ENCODE measurements at places on chromosomes 16 and 17. TPM values are rescaled to one million over a fixed set of nuclear protein-coding genes. Genes with fewer than 3 reads are reported as not detected.

Gene PMP22
- total RNA-seq = 103 TPM

DNA sequence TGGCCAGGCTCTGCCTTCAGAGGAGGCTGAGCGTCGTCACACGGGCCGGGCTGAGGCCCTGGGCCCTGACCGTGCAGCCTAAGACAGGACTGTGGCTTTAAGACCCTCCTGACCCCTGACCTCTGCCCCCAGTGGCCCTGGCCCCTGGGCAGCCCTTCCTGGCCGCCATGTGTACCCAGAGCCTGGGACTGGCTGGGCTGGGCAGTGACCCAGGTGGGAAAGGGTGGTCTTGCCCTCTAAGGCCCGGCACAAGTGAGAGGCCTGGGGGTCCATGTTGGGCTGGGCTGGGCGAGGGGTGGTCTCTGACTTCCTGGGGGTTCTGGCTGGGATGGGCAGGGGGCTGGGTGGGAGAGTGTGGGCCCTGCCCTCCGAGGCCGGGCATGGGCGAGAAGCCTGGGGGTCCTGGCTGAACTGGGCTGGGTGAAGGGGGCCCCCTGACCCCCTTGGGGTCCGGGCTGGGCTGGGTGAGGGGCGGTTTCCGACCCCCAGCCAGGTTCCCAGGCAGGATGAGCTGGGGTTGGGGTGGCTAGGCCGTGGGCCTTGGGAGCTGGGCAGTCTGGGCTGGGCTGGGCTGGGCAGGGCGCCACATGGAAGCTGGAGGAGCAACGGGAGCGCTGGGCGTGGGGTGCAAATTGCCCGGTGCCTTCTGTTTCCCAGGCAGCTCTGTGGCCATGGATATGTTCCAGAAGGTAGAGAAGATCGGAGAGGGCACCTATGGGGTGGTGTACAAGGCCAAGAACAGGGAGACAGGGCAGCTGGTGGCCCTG is at the start of gene CDK3:
CDK3 (plus strand) TSS at position 101 of the 767 bp plus-strand sequence; CDS start at position 672, 571 bp downstream.
- H3K36me3 ChIP-seq = peaks cover 18% of the 10 kb centered on the region
- no peak within 1 kb of the TSS for H3K27ac ChIP-seq
- DNase-seq = no peak
- peaks cover 36% of the 10 kb centered on the region for H3K4me1 ChIP-seq

- no peaks in the 10 kb centered on the region for H3K27me3 ChIP-seq
- no peaks in the 10 kb centered on the region for H3K4me1 ChIP-seq
- H3K27ac ChIP-seq = no peak overlapping the region
- no peak for DNase-seq
- H3K36me3 ChIP-seq = peaks cover 79% of the 10 kb centered on the region
Measured at GRCh38 chr17:36495076-36495578, 8.6 kb downstream of the ZNHIT3 start.

Gene RAB40B
- total RNA-seq = 30.9 TPM

DNA sequence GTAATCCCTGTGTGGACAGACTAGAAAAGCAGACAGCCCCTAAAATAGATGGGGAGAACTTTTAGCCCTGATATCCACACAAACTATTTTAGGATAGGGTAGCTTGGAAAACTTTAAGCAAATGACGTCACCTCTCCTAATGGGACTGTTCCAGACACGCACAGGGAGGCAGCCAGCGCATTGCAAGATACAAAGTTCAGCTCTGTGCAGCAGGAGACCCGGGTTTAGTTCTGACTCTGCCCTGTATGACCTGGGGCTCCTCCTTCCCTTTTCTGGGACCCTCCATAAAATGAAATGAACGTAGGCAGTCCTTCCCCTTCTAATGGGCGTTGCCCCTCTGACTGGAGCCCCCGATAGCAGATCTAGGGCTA is 6.3 kb downstream of the ZNF689 start:
- H3K4me1 ChIP-seq = no peaks in the 10 kb centered on the region
- no peak overlapping the region for H3K27ac ChIP-seq
- H3K36me3 ChIP-seq = peaks cover 63% of the 10 kb centered on the region
- H3K4me3 ChIP-seq = no peak overlapping the region

GRCh38 chr17:43021741-43022512 is at the start of gene VAT1:
Gene VAT1 (minus strand): TSS chr17:43022385. CDS start chr17:43022322, 63 bp downstream.
- H3K27ac ChIP-seq = peak within 1 kb of the TSS; percentile 82
- H3K4me3 ChIP-seq = peak within 1 kb of the TSS; percentile 91
- peaks cover 31% of the 10 kb centered on the region for H3K36me3 ChIP-seq
- peaks cover 44% of the 10 kb centered on the region for H3K4me1 ChIP-seq
- peak; percentile 86 for DNase-seq
- peaks cover 4% of the 10 kb centered on the region for H3K27me3 ChIP-seq

Gene TMEM231
- 1.9 TPM for total RNA-seq

GRCh38 chr17:74807925-74808324 is 31.8 kb upstream of the NAT9 start:
- 0 out of 2 replicates have a peak, but pooled peaks cover 3% of the 10 kb centered on the region for H3K4me1 ChIP-seq
- H3K27ac ChIP-seq = no peak overlapping the region
- DNase-seq = no peak

Gene SNN
- 11.5 TPM for total RNA-seq

DNA sequence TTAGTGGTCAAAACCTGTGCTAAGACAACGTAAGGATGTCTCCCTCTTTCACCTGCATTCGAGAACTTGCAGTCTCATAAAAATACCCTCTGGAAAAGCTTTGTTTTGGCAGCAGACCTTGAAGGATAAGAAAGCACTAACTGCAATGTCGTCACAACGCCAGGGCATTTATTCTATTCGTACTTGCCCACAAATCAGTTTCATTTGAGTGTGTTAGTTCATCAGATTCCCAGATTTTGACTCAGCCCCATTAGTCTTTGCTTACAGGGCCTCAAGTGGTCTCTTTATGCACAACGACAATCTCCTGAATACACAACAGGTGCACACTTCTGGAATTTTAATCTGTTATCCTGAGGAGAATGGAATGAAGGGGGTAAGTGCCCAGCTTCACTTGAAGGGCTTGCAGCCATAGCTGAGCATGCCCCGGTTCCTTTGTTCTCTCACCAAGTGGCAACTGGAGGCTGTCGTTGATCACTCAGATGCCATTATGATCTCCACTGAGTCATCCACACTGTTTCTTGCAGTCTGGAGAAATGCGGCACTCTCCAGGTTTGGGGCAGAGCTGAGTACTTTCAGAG is 58.8 kb downstream of the CLEC19A start:
- no peaks in the 10 kb centered on the region for H3K36me3 ChIP-seq
- no peaks in the 10 kb centered on the region for H3K4me1 ChIP-seq
- no peak overlapping the region for H3K27ac ChIP-seq
- DNase-seq = no peak
- H3K4me3 ChIP-seq = no peak overlapping the region

Gene GUCY2D
- not detected for total RNA-seq

DNA sequence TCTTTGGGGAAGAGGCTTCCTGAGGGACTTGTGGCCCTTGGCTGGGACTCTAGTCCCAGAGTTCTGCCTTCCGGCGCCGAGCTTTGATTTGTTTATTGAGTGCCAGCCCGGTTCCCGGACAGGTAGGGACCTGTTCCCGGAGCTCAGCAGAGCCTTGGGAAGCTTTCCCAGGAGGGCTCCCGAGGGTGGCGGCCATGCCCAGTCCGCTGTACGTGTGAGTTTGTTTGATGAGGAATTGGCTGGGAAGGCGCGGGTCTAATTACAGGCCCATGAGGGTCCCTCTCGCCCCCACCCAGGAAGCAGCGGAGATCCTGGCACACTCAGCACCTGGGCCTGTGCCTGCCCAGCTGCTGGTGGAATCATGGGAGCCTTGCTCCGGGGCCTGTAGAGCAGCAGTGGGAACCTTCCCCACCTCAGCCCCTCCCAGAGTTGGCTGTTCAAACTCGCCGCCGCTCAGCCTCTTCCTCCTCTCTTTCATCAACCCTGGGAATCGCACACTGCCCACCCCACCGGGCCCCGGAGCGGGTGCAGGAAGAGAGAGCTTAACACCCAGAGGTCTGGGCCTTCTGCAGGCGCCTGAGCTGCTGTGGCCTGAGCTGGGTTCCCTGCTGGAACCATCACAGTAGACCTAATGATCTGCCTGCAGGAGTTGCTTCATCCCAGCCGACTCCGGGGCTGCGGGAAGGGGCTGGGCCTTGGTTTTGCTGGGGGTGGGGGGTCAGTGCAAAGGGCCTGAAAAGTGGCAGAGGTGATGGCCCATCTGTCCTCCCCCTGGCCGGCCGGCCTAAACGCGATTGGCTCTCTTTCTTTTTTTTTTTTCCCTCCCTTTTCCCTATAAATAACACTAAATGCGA is 313.7 kb downstream of the SEC14L1 start:
- no peak for DNase-seq
- H3K27ac ChIP-seq = peak overlapping the region; percentile 50
- H3K36me3 ChIP-seq = peaks cover 22% of the 10 kb centered on the region
- H3K27me3 ChIP-seq = no peaks in the 10 kb centered on the region
- H3K4me1 ChIP-seq = peaks cover 85% of the 10 kb centered on the region

DNA sequence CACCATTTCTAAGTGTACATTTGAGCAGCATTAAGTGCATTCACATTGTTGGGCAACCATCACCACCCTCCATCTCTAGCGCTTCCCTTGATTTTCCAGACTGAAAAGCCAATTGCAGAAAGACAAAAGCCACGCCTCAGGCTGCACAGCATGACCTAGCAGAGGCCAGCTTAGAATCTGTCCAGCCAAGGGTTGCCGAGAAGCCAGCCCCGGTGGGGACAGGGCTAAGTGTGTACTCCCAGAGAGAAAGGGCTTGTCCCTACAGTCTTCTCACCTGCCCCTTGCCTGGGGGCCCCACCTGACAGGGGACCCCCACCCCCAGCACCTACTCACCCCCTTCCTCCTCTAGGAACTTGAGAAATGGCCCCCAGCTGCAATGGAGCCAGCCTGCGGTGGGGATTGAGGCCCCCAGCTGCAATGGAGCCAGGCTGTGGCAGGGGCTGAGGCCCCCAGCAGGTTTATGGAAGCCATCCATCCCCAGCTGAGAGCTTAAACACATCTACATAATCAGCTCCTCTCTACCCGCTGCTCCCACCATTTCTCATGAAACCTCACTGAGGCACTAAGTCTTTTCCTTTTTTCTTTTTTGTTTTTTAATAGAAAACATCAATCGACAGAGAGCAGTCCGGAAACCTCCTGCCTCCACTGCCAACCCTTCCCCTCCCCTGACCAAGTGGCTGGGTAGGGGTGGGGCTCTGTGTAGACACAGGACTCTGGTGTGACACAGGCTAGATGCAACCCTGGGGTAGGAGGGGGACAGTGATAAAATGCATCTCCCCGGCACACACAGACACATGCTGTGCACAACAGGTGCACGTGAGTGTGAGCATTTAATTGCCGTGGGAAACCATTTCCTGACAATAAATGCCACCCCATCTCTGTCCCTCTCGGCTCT is 77.9 kb downstream of the CCT6B start:
- H3K27me3 ChIP-seq = no peaks in the 10 kb centered on the region
- H3K4me3 ChIP-seq = no peak overlapping the region
- no peaks in the 10 kb centered on the region for H3K36me3 ChIP-seq
- no peak overlapping the region for H3K27ac ChIP-seq

GRCh38 chr16:10339777-10340732 is 45.8 kb upstream of the ATF7IP2 start:
- no peak for DNase-seq
- no peaks in the 10 kb centered on the region for H3K36me3 ChIP-seq
- no peaks in the 10 kb centered on the region for H3K4me1 ChIP-seq
- no peaks in the 10 kb centered on the region for H3K27me3 ChIP-seq
- H3K4me3 ChIP-seq = no peak overlapping the region
- H3K27ac ChIP-seq = no peak overlapping the region

DNA sequence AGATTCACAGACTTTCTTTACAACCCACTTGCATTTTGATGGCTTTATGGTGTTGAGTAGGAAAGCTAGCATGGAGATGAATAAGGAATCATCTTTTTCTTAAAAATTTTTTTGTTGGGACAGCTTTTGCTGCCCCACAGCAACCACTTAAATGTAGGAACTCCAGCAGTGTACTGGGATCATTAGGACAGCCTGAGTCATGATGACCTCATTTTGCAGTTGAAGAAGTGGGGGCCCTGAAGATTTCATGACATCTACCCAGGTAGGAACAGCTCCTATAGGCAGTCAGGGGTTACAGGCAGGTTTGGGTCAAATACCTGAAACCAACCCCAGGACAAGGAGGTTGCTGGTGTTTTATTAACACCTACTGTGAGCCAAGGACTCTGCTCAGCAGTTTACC is 2.1 kb downstream of the METTL22 start:
- no peak overlapping the region for H3K4me3 ChIP-seq
- H3K27ac ChIP-seq = no peak overlapping the region
- 0 out of 2 replicates have a peak, but pooled peaks cover 2% of the 10 kb centered on the region for H3K27me3 ChIP-seq

DNA sequence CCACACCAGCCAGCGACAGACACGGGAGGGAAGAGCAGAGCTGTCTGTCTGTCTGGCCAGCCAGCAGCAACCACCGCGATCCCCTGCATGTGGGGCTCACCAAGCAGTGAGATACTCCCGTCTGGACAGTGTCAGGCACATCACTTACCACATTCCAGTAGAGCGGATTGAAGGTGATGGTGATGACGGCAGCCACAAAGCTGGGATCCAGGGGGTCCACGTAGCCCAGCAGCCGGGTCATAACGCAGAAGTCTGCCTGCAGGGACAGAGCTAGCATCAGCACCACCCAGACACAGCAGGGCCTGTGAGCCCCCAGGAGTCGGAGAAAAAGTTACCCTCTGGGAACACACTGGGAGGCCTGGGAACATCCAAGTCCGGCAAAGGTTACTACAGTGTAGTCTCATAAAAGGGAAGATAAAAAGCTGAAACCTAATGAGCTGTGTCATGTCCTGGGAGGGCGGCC is 14.7 kb downstream of the PEMT start:
- H3K4me1 ChIP-seq = no peaks in the 10 kb centered on the region
- H3K27me3 ChIP-seq = no peaks in the 10 kb centered on the region

Gene NAT9
- 61.3 TPM for total RNA-seq

- H3K27ac ChIP-seq = no peak overlapping the region
- no peaks in the 10 kb centered on the region for H3K36me3 ChIP-seq
- H3K27me3 ChIP-seq = no peaks in the 10 kb centered on the region
- no peak overlapping the region for H3K4me3 ChIP-seq
- H3K4me1 ChIP-seq = 0 out of 2 replicates have a peak, but pooled peaks cover 6% of the 10 kb centered on the region
Measured at GRCh38 chr17:13024526-13025257, 6.9 kb upstream of the ELAC2 start.

DNA sequence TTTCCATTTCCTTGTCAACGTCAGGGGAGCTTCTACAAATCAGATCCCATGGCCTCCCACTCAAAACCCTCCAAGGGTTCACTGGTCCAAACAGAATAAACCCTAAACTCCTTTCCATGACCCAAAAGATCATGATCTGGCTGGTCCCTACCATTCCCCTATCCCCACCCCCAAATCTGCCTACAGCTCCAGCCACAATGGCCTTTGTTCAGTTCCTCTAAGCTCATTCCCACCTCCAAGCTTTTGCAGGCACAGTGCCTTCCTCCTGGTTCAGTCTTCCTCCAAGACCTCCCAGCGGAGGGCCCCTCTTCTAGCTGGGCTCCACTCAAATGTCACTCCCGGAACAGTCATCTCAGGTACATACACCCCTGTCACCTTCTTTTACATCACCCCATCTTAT is 2.0 kb downstream of the GPRC5B start:
- no peak overlapping the region for H3K27ac ChIP-seq
- H3K4me3 ChIP-seq = no peak overlapping the region
- no peak for DNase-seq
- H3K27me3 ChIP-seq = no peaks in the 10 kb centered on the region

Gene SMG1
- total RNA-seq = 29.6 TPM

All from SJSA1 (cell line).